CD4-positive, alpha-beta T cell treated with Interleukin-10 for 1 hour (primary cell): ENCODE measurements at places on chromosomes 6 and 20.

- DNase-seq: no peak
Measured at GRCh38 chr6:44851176-44851575, 463.7 kb downstream of the CDC5L start.

GRCh38 chr6:107561306-107561705, 71.4 kb downstream of the SOBP start:
- no peak for DNase-seq

DNA sequence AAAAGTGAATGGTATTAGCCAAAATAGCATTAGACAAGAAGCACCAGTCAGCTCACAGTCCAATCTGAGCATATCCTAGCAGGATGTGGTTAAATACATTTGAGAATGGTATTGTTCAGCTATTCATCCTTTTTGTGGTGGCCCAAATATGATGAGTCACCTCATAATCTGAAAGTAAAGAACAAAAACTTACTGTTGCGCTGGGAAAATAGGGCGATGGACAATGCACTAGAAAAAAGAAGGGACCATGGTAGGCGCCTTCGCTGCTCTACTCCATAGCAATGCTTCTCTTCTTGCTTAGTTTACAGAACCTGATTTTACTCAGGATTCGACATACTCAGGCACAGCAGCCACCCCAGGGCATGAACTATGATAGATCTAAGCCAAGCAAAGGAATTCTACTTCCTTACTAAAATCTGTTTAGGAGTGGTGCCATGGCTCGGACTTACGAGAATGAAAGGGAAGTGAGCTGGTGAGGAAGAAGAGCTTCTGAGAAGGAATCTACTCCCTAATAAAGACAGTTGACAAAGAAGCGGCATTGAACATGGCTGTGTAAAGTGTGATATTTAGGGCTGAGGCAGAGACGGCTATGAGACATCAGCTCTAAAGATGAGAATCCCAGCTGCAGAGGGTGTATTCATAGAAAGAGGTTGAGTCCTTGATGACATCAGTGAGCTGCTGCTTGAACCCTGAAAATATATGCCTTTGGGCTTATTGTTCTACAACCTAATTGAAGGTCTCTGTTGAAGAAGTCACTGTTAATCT, 16.6 kb upstream of the FBXO9 start:
- DNase-seq: peak; percentile 44

GRCh38 chr6:76742919-76743318, 670.5 kb upstream of the IMPG1 start:
- DNase-seq: no peak

DNA sequence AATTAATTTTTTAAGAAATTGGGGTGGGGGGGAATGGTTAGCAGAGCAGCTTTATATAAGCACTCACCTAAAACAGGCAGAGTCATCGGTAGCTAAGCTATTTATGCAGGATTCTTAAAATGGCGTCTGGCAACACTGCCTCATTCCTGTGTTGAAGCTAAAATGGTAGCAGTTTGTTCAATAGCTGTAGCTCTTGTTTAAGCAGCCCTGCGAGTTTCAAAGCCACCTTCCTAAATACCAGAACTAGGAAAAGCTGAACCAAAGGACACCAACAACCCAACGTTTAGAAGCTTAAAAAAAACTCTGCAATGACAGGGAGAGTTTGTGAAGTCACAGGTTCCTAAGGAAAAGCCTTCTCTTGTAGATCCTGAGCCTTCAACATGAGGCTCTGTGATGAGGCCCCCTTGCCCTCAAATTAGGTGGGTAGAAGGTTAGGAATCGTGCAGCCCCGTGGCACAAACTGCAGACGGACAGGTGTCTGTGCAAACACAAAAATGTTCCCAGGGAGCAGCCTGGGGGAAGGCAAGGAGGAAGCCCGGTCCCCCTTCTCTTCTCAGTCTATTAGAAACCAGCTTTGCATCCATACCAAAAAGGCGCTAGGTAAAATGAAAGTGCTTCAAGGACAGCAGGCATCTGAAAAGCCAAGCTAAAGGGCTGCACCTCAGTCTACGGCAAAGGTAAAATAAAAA, 4.7 kb downstream of the ZMYND8 start:
- DNase-seq: no peak

GRCh38 chr6:167044696-167045095, 45.5 kb downstream of the CEP43 start:
- no peak for DNase-seq

DNA sequence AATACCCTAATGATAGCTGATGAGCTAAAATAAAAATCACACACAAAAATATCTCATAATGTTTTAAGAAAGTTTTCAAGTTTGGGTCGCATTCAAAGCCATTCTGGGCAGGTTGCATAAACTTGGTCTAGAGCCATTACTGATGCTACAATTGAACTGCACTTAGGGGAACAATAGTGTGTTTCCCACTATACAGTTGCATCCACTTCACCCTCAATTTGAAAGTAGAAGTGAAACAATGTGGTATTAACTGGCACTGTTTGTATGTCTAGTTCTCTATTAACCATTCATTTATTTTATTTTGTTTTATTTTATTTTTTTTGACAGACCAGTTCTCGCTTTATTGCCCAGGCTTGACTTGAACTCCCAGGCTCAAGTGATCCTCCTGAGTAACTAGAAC, 23.0 kb upstream of the STK38 start:
- no peak for DNase-seq

GRCh38 chr6:46312654-46313053, 141.9 kb upstream of the ENPP5 start:
- DNase-seq: no peak

DNA sequence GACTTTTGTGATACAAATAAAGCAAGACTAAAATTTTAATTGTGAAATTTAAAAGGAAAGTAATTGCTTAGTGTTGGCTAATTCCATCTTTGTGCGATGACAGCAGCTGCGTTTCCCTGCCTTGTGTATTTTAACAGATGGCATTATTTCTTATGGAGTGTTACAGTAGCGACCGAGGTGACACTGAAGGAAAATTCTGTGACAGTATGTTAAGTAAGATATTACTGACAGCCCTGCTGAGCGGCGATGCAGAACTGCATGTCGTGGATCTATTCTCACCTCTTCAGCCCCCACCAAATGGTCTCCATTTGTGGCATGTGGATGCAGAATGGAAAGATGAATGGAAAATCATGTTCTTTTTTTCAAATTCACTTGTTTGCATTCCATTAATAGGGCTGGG, 289.4 kb downstream of the RNF144B start:
- DNase-seq: no peak

DNA sequence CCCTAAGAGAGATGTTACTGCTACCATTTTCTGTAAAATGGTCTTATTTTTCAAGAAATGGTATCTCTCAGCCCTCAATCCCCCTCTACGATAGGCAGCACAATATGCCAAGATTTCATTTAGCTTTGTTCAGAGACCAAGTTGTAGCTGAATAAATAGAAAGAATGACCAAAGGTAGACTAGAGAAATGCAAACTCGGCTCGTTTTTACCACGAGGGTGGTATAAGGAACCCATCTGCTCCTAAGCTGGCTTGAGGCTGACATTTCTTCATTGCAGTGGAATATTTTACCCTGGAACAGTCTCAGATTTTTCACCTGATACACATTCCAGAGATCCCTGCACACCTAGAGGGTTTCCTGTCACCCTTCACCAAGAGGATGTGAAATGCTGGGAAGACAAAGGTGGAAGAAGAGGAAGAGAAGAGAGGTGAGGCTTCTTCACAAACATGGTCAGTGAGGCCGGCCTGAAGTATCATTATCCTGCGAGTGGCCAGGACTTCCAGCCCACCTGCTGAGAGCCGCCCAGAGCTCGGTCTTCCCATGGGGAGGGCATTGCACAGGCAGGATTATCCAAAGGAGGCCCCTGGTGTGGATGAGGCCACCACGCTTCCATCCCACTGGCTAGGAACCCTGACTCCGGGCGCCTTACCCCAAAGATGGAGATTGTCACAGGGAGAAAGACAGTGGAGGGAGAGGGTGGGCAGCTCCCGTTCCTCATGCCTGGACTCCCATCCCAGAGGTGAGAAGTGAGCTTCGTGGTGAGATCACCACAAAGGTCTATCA, 57.1 kb upstream of the AFDN start:
- DNase-seq: no peak

GRCh38 chr6:75604294-75604693, 2.6 kb downstream of the SENP6 start:
- no peak for DNase-seq

GRCh38 chr6:90375681-90376439, 79.2 kb upstream of the BACH2 start:
- DNase-seq: no peak

- DNase-seq: no peak
Measured at GRCh38 chr6:143112084-143112768, 51.5 kb downstream of the AIG1 start.

- DNase-seq: no peak
Measured at GRCh38 chr20:41065716-41066115, 37.1 kb downstream of the TOP1 start.

DNA sequence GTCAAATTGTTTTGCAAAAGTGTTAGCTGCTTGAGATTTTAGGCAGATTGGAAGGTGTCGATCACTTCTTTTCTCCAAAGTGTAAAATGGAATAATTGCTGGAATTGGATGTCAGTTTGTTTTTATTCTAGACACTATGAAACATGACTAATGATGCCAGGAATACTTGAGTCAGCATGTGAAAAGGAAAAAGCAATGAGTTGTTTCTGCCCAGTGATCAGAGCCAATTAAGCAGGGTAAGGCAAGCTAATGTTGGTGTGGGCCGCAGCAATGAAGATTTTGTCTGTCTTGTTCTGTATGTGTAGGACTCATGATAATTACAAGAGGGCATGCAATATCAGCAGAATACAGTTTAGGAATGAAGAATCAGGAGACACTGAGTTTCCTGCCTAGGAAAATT, 110.3 kb downstream of the CARMIL1 start:
- DNase-seq: no peak

DNA sequence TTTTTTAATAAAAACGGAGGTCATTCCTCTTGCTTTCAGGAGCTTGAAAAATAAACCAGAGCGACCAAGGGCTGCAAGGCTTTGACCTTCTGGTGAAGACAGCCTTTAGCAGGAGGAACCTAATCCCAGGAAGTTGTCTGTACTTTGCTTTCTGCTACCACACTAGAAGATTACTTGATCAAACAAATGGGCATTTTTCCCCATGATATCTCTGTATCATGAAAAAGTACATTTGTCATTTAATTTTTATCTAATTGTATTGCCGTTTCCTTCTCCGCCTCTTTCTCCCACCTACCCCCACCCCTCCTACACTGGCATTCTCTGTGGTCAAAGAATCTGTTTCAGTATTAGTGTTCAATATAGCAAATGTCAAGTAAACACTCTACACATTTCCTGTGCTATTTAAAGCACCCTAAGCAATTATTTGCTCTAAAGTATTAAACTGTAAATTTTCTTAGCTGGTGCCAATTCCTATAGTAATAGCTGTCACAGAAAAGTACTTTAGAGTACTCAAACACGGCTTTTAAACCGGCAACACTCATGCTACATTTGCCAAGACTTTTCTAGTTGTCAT, 29.7 kb downstream of the ATXN1 start:
- peak; percentile 63 for DNase-seq

- DNase-seq: no peak
Measured at GRCh38 chr20:42027746-42028268, 409.6 kb upstream of the CHD6 start.

DNA sequence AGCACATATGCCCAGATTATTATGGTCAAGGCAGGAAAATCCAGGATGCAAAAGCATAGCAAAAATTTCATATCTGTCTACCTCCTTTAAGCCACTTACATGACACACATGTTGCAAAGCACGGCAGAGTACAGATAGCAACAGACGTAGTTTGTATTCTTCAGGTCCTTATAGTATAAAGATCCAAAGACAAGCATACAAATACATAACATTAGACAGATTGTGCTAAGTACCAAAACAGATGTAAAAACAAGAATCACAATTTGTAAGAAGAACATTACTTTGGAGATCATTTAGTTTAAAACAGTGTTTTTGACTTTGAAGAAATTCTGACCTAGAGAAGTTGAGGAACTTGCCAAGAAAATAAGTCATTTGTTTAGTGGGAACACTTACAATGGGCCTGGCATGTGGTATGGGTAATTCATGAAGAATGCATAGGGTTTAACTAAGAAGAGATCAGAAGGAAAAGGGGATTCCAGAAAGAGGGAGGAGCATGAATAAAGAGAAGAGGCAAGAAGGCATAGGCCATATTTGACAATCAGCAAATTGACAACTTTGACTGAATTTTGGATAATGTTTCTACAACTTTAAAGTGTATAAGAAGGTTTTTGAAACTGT, 30.6 kb upstream of the LMBRD1 start:
- DNase-seq: no peak

DNA sequence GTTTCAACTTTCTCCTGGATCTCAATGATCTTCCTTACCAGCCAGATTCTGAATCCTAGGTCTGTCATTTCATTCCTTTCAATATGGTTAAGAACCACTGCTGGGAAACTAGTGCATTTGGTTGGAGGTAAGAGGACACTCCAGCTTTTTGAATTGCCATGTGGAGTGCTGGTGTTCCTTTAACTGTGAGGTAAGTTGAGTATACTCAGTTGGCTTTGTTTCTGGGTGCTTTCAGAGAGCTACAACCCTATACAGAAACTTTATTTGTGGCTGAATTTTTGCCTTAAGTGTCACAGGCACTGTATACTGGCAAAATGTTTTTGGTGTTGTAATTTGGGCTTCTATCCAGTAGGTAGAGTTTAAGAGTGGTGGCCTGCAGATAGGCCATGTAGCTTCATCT, 175.8 kb downstream of the TBC1D32 start:
- no peak for DNase-seq

DNA sequence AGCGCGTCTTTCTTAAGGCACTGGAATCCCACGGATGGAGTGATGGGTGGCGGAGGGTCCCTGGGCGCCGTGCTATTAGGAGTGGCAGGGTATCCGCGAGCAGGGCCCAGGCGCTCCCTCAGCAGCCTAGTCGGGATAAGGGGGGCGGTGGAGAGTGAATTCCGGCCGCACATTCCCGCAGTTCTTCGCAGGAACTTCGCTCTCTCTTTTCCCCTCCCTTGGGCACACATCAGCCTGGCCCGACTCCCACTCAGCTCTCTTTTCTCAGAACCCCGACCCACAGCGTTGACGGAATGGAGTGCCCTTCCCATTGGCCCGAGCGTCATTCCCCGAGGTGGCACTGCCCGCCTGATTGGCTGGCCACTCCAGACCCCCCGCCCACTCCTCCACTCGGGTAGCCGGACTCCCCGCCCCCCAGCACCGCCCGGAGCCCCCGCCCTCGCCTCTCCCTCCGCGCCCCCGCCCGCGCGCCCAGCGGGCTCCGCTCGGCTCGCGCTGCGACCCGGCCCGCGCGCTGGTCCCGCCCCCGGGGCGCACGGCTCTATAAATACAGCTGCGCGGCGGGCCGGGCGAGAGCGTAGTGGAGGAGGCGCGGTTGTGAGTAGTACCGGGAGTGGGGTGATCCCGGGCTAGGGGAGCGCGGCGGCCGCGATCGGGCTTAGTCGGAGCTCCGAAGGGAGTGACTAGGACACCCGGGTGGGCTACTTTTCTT, at the start of gene ID4:
TSS of gene ID4 (plus strand) at position 572 of the 712 bp plus-strand sequence. CDS start 385 bp downstream, outside the sequence.
- no peak for DNase-seq
